ENCODE measurements at places on chromosomes 5 and 9.

GRCh38 chr5:88889189-88890069 is 6.4 kb upstream of the MEF2C start:
- H3K27ac ChIP-seq, result no peak overlapping the region
- H3K27me3 ChIP-seq, result peaks cover 9% of the 10 kb centered on the region
- no peaks in the 10 kb centered on the region for H3K4me1 ChIP-seq
- no peaks in the 10 kb centered on the region for H3K36me3 ChIP-seq
- no peak for DNase-seq

DNA sequence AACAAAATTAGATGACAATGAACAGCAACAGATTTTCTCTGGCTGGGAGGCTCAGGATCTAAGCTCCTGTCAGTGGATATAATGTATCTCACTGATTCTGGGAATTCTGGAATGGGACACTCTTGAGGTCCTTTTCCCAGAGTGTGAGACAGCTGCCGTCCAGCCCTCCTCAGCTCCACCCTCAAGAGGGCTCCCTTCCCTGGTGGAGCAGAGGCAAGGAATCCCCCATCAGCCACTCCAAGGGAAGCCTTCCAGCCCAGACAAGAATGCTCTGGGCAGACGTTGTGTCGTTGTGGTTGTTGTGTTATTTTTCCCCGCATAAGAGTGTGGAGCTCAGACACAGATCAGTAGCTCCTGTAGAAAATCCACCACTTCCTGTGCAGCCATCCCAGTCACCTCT is 47.7 kb upstream of the ATP10B start:
- no peak for DNase-seq
- H3K4me3 ChIP-seq, result no peak overlapping the region
- no peaks in the 10 kb centered on the region for H3K27me3 ChIP-seq
- H3K36me3 ChIP-seq, result no peaks in the 10 kb centered on the region
- H3K4me1 ChIP-seq, result no peaks in the 10 kb centered on the region

DNA sequence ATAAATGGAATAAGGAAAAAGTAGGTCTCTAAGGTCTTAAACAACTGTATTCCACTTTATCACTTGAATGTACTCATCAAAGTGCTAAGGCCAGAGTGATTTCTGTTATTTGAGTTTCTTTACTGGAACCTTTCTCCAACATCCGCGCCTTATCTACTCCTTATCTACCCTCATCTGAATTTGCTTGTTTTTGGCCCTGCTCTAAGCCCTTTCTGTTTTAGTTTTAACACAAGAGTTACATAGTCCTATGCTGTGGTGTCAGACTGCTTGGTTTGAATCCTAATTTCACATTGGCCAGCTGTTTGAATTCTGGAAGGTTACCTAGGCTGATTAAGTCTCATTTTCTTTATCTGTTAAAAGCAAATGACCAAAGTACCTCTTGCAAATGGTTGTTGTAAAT is 128.3 kb downstream of the PCSK5 start:
- H3K27me3 ChIP-seq, result no peaks in the 10 kb centered on the region
- H3K4me1 ChIP-seq, result peaks cover 8% of the 10 kb centered on the region
- no peaks in the 10 kb centered on the region for H3K36me3 ChIP-seq
- H3K4me3 ChIP-seq, result no peak overlapping the region

DNA sequence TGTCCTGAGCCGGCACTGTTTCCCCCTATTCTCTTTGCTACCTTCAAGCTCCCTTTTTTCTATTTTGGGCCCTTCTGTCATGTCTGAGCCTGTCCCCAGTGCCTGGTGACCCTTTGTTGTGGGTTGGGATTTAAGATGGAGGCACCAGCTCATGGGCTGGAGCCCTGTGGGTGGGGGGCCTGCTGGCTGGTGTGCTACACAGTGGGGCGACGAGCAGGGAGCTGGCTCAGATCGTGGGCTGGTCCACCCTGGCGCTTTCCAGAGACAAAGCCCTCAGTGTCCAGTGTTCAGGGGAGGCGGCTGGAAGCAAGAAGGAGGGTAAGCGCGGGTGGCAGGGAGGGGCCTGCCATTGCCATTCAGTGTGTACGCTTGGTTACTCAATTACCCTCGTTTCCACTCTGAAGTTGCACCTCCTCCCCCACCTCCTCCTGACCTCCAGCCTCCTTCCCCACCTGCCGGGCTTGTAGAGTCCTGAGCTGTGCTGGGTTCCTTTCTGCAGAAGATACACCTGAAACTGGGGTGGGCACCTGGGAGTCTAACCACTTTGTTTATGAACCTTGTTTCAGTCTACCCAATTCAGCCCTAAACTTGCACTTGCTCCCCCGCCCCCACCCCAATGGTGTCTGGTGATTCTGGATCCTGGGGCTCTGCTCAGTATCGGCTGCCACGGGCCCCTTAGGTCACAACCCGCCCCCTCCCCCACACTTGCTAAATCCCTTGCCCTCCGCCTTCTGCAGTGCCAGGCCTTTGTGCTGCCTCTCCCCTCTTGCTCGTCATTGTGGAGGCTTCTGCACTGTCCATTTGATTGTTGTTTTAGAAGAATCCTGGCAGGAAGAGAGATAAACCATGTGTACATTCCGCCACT is 49.9 kb downstream of the MVB12B start:
- H3K27me3 ChIP-seq, result no peaks in the 10 kb centered on the region
- no peak overlapping the region for H3K4me3 ChIP-seq
- no peak for DNase-seq
- H3K36me3 ChIP-seq, result no peaks in the 10 kb centered on the region

GRCh38 chr5:157463081-157463480 is 3.1 kb downstream of the NIPAL4 start:
- DNase-seq, result no peak
- H3K27me3 ChIP-seq, result no peaks in the 10 kb centered on the region
- peaks cover 3% of the 10 kb centered on the region for H3K4me1 ChIP-seq
- no peak overlapping the region for H3K4me3 ChIP-seq

DNA sequence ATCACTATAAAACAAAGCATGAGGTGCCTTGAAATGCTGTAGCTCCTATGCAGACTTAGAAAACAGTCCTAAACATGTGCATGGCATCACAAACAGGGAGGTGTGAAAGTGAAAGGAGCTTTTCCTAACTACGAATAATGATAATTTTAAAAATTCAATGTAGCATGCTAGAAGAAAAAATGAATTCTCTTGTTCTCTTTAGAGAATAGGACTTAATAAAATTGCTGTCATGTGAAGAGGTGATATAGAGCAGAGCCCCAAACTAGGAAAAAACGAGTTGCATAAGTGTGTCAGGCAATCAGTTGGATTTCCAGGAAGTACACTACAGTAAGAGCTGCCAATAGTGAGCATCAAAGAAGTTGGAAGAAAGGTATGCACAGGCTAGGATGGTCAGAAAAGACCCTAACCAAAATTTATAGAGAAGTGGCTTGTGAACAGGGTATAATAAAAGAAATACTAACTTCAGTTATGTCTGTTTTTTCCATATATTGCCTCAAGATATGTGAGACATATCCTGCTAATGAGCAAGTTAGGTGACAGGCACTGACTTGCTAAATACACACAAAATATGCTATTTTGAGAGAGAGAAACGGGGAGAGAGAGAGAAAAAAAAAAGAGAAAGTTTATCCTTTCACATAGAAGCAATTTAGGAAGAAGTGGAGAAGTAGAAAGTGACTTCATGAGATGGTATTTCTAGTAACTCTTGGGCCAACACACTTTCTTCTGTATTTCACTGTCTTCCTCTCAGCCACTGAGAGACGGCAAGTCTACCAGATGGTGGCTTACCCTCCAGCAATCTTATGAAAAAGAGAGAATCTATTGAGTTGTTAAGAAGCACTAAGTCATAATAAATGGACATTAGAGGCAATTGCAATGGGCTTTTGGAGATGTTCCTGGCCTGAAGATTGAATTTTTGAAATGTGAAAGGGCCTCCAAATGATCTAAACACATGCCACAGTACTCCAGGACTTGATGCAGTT is 18.0 kb downstream of the ITGA2 start:
- DNase-seq, result no peak
- no peaks in the 10 kb centered on the region for H3K27me3 ChIP-seq
- no peaks in the 10 kb centered on the region for H3K36me3 ChIP-seq
- H3K4me3 ChIP-seq, result no peak overlapping the region

DNA sequence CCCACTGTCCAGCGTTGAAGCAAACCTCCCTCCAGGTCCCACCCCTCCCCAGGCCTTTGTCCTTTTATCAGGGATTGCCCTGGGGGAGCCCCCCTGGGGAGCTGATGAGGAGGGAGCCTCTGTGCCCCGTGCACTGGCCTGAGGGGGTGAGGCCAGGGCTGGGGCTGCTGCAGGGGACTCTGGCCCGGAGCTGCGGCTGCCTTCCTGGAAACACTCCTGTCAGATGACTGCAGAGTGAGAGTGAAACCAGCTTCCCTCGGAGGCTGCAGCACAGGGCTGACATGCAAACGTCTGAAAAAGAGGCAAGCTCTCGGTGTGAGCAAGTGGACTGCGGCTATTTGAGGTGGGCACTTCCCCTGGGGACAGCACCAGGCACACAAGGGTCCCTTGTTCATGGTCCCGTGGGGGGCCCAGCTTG is 4.6 kb upstream of the TRAF2 start:
- no peak for DNase-seq
- peak overlapping the region; percentile 57 for H3K4me3 ChIP-seq
- H3K27ac ChIP-seq, result peak overlapping the region; percentile 76
